Glutamatergic neuron (in vitro differentiated cells): ENCODE measurements at places on chromosomes 5 and 9. TPM values are rescaled to one million over a fixed set of nuclear protein-coding genes. Genes with fewer than 3 reads are reported as not detected.

DNA sequence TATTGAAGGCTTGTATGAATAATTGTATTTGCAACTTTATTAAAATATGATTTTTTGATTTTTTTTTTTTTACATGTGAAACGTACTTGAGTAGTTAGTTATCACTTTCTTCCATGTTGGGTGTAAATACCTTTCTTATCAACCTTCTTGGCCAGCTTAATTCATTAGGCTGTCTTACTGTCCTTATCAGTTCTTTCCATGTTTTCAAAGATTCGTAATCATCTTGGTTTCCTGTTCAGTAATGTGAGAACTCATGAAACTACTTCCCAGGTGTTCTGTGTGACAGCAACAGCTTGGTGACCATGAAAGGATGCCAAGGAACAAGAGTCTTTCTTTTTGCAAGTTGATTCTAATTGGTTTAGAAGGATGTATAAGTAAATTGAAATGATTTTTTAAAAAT lies 100.0 kb downstream of the ADGRV1 start:
- DNase-seq = no peak

NDUFA8 gene
- total RNA-seq = 46.1 TPM

PCDH1 gene
- 7.9 TPM for total RNA-seq

SOX30 gene
- not detected for total RNA-seq

DNA sequence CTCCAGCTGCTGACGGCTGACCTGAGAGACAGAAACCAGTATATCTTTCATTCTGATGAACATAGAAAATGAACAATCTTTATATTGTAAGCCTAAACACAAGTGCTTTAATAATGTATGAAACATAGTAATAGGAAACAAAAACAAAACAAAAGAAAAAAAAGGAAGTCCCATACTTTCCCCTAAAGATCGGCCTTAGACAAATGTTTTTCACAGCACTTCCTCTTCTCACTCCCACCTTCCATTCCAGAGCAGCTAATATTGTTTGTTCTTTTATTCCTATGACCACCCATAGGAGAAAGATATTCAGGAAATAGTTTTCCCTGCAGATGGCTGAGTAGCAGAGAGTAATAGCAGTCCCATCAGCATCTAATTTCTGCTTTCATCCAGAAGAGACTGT lies 194.4 kb upstream of the SLC27A6 start:
- no peak for DNase-seq

BTNL8 gene
- total RNA-seq = not detected

TAF11L5 gene
- 0.83 TPM for total RNA-seq

ADAMTS16 gene
- 4.8 TPM for total RNA-seq

GRCh38 chr9:134539586-134540194 lies 101.9 kb upstream of the COL5A1 start:
- DNase-seq = no peak

DNA sequence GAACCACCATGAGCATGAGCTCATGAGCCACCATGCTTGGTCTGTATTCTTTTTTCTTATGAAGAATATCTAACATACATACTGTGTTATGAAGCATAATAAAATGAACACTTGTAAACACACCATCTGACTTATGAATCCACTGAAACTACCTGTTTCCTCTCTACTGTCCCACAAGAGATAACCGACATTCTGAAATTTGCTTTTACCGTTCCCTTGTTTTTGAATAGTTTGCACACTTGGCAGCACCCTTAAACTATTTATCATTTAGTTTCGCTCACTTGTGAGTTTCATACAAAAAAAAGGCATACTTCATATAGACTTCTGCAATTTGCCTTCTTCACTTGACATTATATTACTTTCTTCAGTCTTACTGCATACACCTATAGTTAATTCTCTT lies 8.9 kb downstream of the LARS1 start:
- DNase-seq = no peak

DNA sequence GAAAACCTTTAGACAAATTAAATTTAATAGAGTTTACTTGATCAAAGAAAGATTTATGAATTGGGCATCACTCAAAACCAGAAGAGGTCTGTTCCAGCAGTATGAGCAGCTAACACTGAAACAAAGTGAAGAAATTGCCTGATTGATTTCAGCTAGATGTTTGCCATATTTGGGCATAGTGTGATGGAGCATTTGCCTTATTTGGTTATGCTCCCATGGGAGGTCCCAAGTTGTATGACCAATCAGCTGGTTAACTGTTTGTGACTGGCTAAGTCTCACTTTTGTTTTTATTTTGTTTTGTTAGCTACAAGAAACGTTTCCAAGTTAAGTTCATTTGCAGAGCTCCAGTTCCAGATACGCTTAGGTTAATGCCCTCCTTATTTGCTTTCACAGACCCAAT lies 53.3 kb upstream of the LMNB1 start:
- DNase-seq = no peak

DNA sequence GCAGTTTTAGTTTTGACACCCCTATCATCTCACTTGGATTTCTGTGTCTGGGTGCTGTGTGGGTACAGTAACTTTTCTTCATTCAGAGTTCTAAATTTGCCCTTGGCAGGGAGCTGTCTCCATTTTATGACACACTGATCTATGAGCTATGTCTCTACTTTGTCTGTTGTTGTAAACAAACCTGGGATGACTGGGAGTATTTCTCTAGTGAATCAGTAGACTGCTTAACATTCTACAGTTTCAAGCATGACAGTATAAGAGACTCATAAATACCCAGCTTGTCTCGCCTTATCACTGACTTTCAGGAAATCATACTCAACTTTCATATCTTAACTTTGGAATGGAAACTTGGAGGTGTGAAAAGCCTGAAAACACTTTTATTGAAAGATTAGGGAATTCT lies 212.1 kb upstream of the NUDT12 start:
- DNase-seq = no peak

PCDHAC1 gene
- 25.2 TPM for total RNA-seq

PLGRKT gene
- 16.3 TPM for total RNA-seq

DNA sequence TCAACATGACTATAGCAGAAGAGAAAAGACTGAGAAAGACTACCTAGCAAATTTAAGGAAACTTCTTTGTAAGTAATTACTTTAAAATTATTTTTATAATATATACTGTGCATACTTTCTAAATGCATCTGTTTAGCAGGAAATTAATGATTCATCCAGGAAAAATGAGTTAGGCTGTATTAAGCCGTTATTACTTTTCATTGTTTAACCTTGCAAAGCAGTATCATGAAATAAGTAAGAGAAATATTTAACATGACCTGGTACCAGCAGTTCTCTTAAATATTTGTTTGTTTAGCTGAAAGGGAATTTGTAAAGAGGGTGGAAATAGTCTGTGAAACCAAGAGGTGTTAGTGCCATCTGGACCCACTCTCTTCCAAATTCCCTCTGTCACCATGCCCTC lies 175.0 kb downstream of the GNAQ start:
- DNase-seq = no peak

CNOT6 gene
- total RNA-seq = 62.0 TPM

OR1J2 gene
- not detected for total RNA-seq

- DNase-seq = no peak
These were observed 310.6 kb upstream of the MSX2 start for GRCh38 chr5:174413567-174414314.

MRPL22 gene
- 38.4 TPM for total RNA-seq

DNA sequence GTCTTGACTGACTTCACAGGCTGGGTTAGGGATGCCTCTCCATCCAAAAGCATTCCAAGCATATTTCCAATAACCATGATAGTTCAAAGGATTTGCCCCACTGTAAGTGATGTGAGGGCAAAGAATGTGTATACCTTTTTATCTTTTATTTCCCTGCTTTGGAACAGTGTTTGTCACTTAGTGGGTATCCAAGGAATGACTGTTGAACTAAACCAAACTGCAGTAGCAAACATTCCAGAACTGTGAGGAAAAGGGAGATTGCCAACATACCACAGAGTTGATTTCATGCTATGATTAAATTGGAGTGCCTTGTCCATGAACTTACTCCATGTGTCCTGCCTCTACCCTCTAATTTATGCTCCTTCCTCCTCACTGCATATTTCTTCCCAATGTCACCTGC lies 400.0 kb downstream of the KIAA0825 start:
- no peak for DNase-seq

DNA sequence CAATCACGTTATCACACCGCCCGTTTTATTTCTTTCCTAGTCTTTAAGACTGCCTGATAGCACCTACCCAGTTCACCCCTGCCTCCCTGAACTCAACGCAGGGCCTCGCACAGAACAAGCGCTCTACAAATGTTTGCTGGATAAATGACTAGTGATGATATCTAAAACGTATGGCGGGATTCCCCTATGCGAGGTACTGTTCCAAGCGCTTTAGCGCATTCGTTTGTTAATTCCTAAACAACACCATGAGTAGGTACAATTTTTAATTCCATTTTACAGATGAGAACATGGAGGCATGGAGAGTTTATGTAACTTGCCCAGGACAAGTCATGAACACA lies 6.6 kb downstream of the POU4F3 start:
- no peak for DNase-seq

DNA sequence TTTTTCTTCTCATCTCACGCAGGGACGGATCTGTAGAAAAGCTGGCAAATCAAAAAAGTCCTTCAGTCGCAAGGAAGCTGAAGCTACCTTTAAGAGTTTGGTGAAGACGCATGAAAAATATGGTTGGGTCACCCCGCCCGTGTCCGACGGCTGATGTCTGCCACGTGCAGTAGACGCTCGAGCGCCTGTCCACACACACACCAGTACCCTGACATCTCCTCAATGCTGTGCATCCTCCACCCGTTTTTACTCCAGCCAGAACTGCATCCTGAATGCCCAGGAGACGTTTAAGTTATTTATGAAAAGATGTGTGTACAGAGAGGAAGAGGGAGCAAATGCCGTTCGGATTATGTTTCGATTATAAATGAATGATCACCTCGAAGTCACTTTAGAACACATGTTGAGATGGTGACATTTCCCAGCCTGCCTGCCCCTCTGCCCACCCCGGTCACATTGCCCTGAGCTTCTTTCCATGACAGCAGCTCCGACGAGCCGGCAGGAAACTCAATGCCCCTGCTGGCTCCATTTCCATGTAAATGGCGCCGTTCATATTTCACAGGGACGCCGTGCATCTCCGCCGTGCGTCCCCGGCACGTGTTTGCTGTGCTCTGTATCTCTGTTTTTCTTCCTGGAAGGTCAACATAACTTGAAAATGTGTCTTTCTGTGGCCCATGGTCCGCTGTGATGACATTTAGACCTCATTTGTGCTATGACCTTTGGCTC lies 42.7 kb downstream of the UBE2QL1 start:
- DNase-seq = no peak

GRCh38 chr5:14258840-14259239 lies 115.7 kb downstream of the TRIO start:
- DNase-seq = peak; percentile 50

DNA sequence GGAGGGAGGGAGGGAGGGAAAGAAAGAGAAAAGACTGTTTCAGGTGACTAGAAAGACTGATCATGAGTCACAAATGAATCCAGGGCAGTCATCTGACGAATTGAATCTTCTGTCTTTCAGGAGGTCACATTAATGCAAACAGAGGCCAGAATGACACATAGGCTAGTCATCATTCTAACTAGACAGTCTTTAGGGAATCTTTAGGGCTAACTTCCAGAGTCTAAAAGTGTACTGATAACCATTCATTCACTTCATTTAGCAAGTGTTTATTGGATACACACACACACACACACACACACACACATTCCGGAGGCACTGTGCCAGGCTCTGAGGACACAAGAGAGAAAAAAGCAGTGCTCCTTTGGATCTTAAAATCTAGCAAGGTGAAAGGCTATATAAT lies 156.7 kb downstream of the EBF1 start:
- DNase-seq = no peak

DNA sequence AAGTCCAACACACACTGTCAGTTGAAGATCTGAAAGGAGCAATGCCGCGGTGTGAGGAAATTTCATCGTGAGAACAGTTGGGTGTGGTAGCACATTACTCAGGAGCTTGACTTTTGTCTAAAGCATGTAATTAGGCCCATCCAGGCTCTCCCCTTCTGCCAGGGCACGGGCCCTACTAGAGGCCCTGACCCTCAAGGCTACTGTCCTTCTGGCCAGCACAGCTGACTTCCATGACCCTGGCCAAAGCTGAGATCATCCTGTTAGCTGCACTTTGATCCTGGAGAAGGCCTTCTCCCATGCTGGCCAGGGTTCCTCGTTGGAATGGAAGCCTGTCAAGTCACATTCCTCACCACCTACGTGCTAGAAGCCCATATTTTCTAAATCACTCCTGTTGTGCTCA lies 77.8 kb upstream of the SLC1A3 start:
- no peak for DNase-seq

GRCh38 chr9:134260801-134261200 lies 65.5 kb upstream of the RXRA start:
- DNase-seq = no peak
